CD14-positive monocyte (primary cell): ENCODE measurements at places on chromosomes 11 and 22.

- no peak for DNase-seq
Measured at GRCh38 chr22:29183971-29184848, 21.5 kb upstream of the EMID1 start.

GRCh38 chr11:126727381-126727780 is 273.2 kb downstream of the KIRREL3 start:
- DNase-seq: no peak

GRCh38 chr11:119166368-119167076 is 2.0 kb upstream of the NLRX1 start:
- no peak for DNase-seq

GRCh38 chr11:40183073-40184064 is 1276.1 kb downstream of the LRRC4C start:
- no peak for DNase-seq

- DNase-seq: no peak
Measured at GRCh38 chr22:24536089-24536488, 18.8 kb downstream of the GUCD1 start.

DNA sequence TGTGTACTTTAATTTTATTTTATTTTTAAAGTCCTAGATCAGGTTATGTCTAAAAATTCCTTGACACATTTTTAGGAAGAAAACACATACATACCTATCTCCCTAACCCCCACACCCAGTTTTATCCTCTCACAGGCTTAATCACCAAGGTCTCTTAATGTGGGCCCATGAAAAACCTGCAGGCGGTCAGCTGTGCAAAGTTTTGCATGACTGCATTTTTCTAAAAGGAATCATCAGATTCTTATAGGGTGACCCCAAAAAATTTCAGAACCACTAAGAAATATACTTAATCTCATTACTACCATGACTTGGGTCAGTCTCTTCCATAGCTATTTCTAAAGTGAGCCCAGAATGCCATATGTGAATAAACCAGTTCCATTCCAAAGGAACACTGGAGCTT is 19.8 kb downstream of the SAA1 start:
- DNase-seq: no peak

DNA sequence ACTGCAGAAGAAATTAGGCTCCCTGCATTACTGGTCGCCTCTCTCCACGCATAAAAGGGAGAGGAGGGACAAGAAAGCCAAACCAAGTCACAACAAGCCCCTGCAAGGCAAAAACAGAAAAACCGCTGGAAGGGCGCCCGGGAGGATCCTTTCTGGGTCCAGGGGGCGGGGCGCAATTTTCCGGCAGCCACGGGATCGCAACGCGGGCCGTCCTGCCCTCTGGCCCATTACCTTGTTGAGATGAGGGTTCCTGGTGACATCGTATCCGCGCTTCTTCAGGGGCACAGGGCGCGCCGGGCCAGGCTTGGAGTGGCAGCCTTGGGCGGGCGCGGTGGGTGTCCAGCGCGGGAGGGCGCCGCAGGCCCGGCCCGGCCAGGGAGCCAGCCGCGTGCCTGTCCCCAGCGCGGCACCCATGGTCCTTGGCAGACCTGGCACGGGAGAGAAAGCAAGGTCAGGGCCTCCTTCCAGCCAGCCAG is 847 bp downstream of the ME3 start:
- DNase-seq: no peak

DNA sequence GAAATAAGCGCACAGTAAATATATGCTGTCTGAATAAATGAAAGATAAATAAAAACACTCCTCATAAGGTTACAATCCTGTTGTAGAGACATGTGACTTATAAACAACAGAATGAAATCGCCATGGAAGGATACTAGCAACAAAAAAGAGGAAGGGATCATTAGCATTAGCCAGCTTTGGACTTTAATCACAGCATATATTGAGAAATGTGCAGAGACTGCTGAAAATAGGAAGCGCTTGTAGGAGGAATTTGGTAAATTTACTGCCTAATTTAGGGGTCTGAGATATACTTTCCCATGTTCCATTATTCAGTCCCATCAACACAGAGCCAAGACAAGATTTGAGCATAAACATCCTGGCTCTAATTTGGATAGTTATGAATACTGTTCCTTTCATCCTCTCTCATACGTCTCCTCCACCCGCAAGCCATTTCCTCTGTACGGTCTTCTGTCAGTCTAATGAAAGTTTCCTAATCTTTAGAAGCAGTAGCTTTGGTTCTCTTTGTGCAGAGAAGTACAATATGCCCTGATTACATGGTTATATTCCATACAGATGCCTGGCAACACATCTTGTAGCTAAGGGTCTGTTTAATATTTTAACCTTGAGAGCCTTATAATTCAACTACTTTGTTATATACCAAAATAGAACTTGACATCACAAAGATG is 37.1 kb upstream of the AKIP1 start:
- peak; percentile 12 for DNase-seq

DNA sequence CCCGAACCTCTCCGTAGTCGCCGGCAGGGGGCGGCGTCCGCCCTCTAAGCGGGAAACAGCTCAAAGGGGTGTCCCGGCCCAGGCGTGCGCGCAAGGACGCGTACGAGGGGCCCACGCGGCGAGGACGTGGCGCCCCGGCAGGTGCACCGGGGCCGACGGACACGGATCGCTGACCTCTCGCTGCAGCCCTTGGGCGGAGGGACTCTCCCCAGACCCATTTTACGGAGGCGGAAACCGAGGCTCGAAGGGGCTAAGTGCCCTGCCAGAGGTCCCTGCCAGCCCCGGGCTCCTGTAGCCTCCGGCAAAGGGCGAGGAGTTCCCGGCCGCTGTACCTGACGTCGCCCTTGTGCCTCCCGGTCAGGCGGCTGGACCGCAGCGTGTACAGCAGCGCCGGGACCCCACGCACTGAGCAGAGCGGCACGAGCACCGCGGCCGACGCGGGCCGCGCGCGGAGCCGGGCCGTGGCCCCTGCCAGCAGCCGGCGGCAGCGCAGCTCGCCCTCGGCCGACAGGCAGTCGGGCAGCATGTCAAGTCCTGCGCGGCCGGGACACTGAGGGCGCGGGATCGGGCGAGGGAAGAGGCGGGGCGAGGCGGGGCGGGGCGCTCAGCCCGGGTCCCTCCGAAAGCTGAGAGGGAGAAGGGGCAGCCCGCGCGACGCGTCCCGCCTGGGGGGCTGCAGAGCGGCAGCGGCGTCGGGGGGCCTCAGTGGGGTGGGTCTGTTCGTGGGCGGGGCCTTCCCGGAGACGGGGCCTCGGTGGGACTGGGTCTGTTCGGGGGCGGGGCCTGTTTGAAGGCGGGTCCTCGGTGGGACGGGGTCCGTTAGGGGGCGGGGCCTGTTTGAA is at the start of gene NUDT8:
Gene NUDT8, minus strand, starts transcription at position 552 of the 842 bp plus-strand sequence. Its CDS starts 26 bp downstream, at position 526.
- peak; percentile 73 for DNase-seq
